ENCODE measurements at places on chromosomes 11 and 22.

- no peak for DNase-seq
Observed at GRCh38 chr11:61874377-61874809, 17.0 kb downstream of the FADS3 start.

DNA sequence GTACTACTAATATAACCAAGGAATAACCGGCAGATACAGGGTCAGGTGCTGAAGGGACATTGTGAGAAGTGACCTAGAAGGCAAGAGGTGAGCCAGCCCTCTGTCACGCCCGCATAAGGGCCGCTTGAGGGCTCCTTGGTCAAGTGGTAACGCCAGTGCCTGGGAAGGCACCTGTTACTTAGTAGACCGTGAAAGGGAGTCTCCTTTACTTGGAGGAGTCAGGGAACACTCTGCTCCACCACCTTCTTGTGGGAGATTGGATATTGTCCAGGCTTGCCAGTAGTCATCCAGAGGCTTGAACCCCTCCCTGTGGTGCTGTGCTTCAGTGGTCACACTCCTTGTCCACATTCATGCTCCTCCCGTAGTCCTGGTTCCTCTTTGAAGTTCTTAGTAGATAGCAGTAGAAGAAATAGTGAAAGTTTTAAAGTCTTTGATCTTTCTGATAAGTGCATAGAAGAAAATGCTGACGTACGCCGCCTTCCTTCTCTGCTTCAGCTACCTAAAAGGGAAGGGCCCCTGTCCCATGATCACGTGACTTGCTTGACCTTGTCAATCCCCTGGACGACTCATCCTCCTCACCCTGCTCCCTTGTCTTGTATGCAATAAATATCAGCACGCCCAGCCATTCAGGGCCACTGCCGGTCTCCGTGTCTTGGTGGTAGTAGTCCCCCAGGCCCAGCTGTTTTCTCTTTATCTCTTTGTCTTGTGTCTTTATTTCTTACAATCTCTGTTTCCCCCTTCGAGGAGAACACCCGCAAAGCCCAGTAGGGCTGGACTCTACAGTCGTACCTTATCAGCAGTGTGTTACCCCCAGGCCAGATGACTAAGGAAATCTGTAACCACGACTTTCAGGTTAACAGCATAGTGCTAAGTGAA lies 6.1 kb downstream of the NUP50 start:
- DNase-seq, result no peak

DNA sequence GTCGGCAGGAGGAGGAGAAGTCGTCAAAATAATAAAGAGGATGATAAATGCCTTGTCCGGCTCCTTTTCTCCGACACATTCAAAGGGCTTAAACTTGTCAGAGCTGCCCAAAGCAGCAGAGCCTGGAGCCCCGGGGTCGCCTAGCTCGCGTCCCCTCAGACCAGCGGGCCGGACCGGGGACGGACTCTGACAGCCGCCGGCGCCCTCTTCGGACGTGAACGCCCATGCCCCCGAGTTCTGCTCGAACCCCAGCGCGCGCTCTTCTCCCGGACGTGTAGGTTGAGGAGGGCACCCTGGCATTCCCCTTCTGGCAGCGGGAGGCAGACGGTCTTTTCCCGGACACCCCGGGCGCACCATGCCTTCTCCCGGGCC lies 999 bp downstream of the FGF3 start:
- no peak for DNase-seq

- DNase-seq, result no peak
Observed at GRCh38 chr22:27973846-27974245, 54.8 kb upstream of the PITPNB start.

DNA sequence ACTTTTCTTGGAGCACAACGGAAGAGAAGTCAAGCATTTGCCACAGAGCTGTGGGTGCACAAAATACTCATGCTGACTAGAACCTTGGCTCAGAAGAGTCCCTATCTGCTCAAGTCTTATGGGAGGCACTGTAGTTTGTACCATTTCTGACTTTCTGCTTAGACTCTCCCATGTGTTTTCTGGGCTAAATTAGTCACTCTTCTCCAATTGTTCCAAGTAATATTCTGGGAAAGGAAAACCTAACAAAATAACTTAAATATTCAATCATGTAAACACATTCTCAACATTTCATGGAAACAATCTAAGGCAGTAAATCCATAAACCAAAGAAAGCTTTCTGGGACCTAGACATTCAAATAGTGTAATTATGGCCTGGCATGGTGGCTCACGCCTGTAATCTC lies 220.7 kb downstream of the SWAP70 start:
- no peak for DNase-seq

- no peak for DNase-seq
Observed at GRCh38 chr11:1049071-1049405, 12.5 kb upstream of the MUC6 start.

- no peak for DNase-seq
Observed at GRCh38 chr11:19819148-19819547, 106.5 kb downstream of the NAV2 start.

DNA sequence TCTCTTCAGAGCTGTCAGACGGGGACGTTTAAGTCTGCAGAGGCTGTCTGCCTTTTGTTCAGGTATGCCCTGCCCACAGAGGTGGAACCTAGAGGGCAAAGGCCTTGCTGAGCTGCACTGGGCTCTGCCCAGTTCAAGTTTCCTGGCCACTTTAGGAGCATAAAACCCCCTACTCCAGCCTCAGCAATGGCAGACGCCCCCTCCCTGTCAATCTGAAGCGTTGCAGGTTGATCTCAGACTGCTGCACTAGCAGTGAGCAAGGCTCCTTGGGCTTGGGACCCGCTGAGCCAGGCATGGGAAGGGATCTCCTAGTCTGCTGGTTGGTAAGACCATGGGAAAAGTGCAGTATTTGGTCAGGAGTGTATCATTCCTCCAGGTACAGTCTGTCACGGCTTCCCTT lies 66.6 kb upstream of the TP53I11 start:
- DNase-seq, result no peak

GRCh38 chr11:95799546-95799945 lies 9.2 kb downstream of the CEP57 start:
- DNase-seq, result no peak

- no peak for DNase-seq
Observed at GRCh38 chr11:102709201-102709945, 3.8 kb upstream of the MMP27 start.

DNA sequence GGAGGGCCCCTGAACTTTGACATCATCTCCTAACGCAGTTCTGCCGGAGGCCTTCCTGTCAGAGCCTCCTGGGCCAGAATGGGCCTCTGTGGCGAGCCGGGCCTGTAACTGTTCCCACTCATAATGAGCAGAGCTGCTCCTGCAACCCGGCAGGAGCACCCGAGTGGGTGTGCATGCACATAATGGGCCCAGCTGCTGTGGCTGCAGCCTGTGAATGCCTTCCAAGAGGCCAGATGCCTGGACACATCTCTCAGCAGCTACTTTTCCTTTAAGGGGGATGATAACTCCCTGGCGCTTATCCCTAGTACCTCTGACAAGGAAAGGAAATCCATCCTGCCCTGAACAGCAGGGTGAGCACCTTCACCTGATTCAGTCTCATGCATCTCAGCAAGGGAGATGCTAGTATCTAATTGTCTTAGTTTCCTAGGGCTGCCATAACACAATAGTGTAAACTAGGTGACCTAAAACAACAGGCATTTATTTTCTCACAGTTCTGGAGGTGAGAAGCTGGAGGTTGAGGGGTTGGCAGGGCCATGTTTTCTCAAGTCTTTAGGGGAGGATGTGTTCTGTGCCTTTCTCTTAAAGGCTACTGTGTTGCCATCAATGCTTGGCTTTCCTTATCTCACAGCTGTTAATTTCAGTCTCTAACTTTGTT lies 120.5 kb downstream of the TEAD1 start:
- no peak for DNase-seq

DNA sequence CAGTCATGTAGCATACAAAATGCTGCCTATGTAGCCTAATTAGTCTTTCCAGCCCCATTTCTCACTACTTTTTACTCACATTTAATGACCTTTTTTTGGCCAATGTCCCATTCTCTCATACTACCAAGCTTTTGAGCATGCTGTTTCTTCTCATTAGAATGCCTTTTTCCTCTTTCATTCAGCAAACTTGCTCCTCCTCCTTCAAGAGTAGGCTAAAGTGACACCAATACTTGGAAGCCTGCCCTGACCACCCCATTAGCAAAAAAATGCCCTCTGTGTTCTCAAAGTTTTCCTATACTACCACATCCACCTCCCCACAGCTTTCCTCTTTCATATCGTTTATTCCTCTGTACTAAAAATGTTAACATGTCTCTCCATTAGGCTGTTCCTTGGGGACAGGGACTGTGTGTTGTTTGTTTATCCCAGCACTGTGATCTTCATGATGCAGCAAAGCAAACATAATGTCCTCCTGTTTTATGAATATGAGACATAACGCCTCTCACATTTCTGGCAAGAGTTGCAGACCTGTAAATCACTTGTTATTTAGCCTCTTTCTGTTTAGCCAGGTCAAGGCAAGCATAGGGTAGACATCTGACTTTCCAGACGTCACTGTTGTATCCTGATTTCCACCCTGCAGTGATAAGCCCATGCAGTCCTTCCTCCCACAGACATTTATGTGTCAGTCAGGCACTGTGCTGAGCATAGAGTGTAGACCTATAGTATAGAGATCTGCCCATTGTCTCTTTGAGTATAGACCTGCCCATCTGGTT lies 62.0 kb upstream of the UCP3 start:
- DNase-seq, result no peak

- DNase-seq, result no peak
Observed at GRCh38 chr11:58621586-58622262, 741 bp upstream of the CNTF start.

- DNase-seq, result no peak
Observed at GRCh38 chr11:8209208-8209807, 40.5 kb upstream of the RIC3 start.

DNA sequence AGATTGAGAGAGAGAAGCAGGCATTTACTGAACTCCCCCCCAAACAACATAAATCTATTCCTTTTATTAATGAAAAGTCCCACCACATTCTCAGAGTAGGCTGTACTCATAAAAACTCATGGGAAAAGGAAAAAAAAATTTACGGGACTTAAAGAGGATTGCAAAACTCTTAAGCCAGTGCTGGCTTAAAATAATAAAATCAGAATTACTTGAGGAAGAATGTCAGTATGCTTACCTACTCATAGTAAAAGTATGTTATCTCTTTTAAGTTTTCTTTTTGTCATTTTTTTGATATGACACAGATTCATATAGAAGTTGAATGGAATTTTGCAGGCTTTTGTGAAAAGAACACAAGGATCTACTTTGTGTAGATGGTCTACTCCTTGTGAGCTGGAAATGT lies 126.3 kb downstream of the LUZP2 start:
- DNase-seq, result no peak

- DNase-seq, result no peak
Observed at GRCh38 chr22:30045901-30046715, 34.2 kb upstream of the HORMAD2 start.

DNA sequence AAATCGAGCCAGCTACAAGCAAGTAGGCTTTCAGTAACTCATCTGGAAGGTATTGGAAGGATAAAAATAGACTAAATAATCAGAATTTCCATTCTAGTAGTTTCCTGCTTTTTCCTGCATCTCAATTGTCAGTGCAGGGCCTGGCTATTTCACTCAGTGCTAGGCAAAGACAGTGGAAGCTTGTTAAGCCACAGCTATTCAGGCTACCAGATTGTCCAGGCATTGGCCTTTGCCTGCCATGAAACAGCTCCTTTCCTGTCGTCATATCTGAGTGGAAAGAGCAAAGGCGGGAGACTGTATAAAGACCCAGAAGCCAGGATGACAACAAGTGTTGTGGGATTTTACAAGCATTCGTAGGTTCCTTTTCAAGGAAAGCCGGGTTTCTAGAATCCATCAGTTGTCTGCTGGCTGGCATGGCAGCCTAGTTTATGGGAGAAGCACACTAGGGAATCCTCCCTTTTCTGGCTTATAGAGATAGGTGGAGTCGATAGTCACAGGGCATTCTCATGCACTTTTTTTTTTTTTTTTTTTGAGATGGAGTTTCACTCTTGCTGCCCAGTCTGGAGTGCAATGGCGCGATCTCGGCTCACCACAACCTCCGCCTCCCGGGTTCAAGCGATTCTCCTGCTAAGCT lies 2.0 kb upstream of the TNRC6B start:
- no peak for DNase-seq

- no peak for DNase-seq
Observed at GRCh38 chr11:119426142-119426541, 3.2 kb upstream of the THY1 start.

DNA sequence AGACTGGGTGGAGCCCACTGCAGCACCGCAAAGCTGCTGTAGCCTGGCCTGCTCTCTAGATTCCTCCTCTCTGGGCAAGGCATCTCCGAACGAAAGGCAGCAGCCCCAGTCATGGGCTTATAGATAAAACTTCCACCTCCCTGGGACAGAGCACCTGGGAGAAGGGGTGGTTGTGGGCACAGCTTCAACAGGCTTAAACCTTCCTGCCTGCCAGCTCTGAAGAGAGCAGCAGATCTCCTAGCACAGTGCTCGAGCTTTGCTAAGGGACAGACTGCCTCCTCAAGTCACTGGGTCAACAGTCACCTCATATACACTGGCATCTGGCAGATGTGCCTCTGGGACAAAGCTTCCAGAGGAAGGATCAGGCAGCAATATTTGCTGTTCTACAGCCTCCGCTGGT lies 117.3 kb downstream of the EHF start:
- DNase-seq, result no peak

DNA sequence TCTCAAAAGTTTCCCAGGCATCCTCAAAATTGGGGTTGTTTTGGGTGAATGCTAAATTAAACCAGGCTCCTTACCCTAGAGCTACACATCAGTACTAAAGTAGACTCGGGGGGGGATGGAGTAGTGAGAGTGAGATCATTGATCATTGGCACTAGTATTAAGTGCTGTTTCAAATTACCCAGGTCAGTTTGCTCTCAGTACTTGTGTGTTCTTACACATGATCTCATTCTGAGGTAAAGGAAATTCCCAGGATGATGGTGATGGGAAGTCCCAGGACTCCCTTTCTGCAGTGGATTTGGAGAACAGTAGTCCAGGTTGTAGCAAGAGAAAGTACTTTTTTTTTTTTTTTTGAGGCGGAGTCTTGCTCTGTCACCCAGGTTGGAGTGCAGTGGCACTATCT lies 12.5 kb downstream of the RBM4 start:
- DNase-seq, result no peak

DNA sequence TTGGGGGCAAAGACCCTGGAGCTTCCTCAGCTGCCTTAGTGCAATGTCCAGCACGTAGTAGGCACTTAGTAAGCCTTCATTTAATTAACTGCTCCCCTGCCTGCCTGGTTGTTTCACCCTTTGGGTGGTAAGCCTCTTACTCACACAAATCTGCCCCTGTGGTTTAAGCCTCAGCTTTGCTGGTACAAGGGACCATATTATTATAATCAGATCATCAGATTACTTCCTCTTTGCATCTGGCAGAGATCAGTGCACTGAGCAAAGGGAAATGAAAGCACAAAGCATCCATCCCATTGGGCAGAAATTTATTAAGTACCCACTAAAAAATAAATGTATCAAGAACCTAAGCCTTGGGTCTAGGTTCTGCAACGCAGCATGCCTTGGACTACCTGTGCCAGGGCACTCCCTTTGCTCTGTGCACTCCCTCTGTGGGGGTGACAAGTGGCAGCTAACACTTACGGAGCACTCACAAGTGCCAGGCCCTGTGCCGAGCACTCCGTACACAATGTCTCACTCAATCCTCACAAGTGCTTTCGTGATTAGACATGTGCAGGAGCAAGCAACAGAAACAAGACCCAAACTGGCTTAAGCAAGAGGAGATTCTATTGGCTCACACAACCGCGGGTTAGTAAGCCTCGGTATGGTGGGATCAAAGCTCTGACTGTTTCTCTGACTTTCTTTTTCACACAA lies 34.9 kb upstream of the DAGLA start:
- DNase-seq, result no peak

GRCh38 chr22:27895600-27895999 lies 23.5 kb downstream of the PITPNB start:
- no peak for DNase-seq

All from amygdala (tissue), 56 donors.